ENCODE measurements at places on chromosomes 6 and 20. TPM values are rescaled to one million over a fixed set of nuclear protein-coding genes. Genes with fewer than 3 reads are reported as not detected.

DNA sequence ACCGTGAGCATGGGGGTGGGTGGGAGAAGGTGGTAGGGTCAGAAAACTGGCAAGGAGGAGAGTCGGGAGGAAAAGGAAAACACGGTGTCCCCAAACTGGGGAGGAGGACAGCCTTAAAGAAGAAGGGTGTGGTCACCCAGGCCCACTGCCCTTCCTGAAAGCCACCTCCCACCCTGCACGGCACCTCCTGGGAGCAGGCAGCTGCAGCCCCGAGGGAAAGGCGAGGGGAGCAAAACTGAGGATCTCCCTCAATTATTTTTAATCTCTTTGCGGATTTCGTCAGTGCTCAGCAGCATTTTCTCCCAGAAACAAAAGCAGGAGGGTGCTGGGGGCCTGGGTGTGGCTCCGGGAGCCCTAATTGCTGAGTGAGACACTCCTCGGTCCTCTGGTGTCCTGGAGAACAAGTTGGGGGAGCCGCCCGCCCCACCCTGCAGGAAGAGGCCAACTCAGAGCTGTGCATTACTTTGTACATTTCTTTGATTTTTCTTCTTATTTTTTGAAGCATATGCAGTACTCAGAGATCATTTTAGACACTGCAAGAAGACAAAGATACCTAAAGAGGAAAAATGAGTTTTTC lies 56.4 kb downstream of the RIOK1 start:
- DNase-seq: no peak

GRCh38 chr6:107660839-107661238 lies 163.3 kb downstream of the SCML4 start:
- no peak for DNase-seq

DNA sequence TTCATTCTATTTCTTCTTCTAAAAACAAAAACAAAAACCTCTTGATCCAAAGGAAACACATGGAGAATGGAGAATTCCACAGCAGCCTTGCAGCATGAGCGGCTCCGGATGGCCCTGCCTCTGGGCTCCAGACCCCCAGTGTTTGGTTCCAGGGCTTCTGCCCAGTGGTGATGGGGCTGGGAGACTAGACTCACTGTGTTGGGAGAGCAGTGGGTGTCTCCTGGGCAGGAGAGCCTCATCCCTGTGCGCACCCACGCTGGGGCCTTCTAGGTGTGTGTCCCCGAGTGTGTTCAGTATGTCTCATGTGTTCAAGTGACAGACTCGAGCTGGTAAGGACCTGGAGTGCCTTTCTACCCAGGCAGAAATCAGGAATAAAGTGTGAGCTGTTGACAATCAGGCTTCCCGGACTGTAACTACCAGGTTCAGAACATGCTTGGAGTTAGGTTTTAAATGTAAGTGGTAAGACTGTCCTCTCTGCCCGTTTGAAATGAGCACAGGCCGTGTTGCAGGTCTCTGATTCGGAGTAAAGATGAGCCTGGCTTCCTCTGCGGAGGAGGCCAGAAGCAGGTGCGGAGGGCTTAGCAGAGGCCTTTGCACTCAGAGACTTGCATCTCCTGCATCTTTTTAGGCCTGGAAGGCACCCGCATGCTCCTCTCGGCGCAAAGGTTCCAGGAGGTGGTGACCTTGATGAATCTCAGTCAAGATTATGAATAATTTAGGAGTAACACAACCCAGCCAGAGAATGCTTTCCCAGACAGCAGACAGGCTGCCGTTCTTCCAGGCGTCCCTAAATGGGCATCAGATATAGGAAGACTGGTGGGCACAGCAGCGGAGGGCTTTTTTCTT lies 253.6 kb downstream of the CDH26 start:
- no peak for DNase-seq

DNA sequence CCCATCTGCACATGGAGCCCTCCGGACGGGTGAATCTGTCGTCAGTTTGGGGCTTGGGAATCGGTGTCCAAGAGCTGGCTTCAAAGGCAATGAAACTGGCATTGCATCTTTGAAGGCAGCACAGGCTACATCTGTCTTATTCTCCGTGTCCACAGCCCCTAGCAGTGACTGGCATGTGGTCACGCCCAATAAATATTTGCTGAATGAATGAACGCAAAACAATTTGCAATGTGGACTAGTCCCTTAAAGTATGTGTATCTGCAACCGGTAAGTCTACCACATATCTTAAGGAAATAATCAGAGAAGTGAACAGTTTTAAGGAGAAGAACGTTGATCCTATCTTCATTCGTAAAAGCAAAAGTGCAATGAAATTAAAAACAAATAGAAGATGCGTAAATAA lies 8.0 kb upstream of the PMEPA1 start:
- DNase-seq: no peak

- peak; percentile 45 for DNase-seq
These were observed at the start of gene EBF4 for GRCh38 chr20:2692036-2692885. Gene EBF4, plus strand, starts transcription at chr20:2692780. Its CDS starts 866 bp downstream, at chr20:2693646.

DNA sequence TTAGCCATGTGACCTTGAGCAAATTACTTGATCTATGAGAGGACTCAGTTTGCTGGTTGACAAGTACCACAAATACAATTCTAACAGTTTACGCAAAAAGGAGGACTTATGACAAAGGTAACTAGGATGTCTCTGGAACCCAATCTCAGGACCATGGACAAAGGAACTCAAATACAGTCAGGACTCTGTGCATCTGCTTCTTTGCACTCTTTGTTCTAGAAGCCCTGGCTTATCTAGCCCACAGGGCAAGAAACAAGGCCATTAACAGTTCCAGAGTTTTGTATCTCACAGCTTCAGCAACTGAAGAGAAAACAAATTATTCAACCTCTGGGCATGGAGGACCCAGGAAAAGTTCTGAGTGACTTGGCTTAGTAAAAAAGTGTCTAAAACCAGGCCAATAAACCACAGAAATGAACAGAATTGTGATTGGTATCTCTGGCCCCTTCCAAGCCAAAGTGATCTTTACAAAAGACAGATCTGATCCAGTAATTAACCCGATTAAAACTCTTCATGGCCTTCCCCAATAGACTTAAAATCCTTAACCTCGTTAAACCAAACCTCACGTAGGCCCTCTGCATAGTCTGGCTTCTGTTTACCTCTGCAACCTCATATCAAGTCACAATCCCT lies 5.9 kb downstream of the WASF1 start:
- no peak for DNase-seq

GRCh38 chr20:34875642-34876405 lies 588 bp upstream of the ACSS2 start:
- DNase-seq: peak; percentile 99

The CALHM4 gene
- 0.13 TPM for total RNA-seq

The SPTLC3 gene
- 0.63 TPM for total RNA-seq

The GMPR gene
- total RNA-seq: 10.9 TPM

The VAPB gene
- total RNA-seq: 9.1 TPM

The BMP2 gene
- total RNA-seq: 13.1 TPM

The TFAP2C gene
- total RNA-seq: not detected

The PLCB4 gene
- total RNA-seq: 2.1 TPM

Measured in dermis microvascular lymphatic vessel endothelial cell (primary cell).